ENCODE measurements at places on chromosomes 4 and X. TPM values are rescaled to one million over a fixed set of nuclear protein-coding genes. Genes with fewer than 3 reads are reported as not detected.
A peak's percentile ranks its signal among the peaks of the same experiment; 100 is the strongest.

GRCh38 chr4:127229855-127230608 lies 402.7 kb upstream of the INTU start:
- H3K36me3 ChIP-seq = no peaks in the 10 kb centered on the region
- no peak overlapping the region for H3K4me3 ChIP-seq
- no peaks in the 10 kb centered on the region for H3K4me1 ChIP-seq

GRCh38 chr4:39719804-39720580 lies 22.1 kb downstream of the UBE2K start:
- H3K36me3 ChIP-seq = no peaks in the 10 kb centered on the region
- no peak for DNase-seq
- no peak overlapping the region for H3K4me3 ChIP-seq
- H3K27me3 ChIP-seq = no peaks in the 10 kb centered on the region
- no peak overlapping the region for H3K27ac ChIP-seq

DNA sequence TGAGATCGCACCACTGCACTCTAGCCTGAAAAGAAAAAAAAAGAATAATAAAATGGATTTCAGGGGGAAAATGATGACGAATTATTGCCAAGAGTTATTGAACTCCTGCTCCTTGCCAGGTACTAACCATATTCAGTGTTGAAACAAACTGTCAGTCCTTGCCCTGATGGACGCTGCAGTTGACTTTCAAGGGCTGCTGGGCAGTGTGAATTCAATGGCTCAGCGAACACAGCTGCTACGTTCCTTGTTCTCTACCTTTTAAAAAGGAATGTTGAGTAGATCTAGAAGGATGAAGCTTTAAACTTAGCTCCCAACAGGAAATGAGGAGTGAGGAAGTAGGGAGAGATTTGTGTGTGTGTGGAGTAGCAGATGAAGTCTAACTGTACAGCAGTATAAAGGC lies 2.7 kb downstream of the LIMCH1 start:
- H3K36me3 ChIP-seq = no peaks in the 10 kb centered on the region
- no peak for DNase-seq
- no peak overlapping the region for H3K4me3 ChIP-seq
- peaks cover 28% of the 10 kb centered on the region for H3K4me1 ChIP-seq
- H3K27me3 ChIP-seq = no peaks in the 10 kb centered on the region
- H3K27ac ChIP-seq = peak overlapping the region; percentile 53

- H3K4me3 ChIP-seq = no peak overlapping the region
- H3K36me3 ChIP-seq = no peaks in the 10 kb centered on the region
- H3K27ac ChIP-seq = no peak overlapping the region
- peaks cover 80% of the 10 kb centered on the region for H3K27me3 ChIP-seq
- DNase-seq = no peak
- peaks cover 2% of the 10 kb centered on the region for H3K4me1 ChIP-seq
Observed at GRCh38 chr4:41746440-41747229, 1.9 kb downstream of the PHOX2B start.

DNA sequence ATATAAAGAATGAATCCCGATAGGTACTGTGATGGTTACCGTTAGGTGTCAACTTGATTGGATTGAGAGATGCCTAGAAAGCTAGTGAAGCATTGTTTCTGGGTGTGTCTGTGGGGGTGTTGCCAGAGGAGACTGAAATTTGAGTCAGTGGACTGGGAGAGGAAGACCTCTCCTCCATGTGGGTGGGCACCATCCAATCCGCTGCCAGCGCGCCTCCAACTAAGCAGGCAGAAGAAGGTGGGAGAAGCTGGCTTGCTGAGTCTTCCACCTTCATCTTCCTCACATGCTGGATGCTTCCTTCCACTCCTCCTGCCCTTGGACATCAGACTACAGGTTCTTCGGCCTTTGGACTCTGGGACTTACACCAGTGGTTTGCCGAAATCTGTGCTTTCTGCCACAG lies 40.1 kb downstream of the WFS1 start:
- H3K27me3 ChIP-seq = no peaks in the 10 kb centered on the region
- DNase-seq = no peak
- H3K27ac ChIP-seq = no peak overlapping the region
- no peak overlapping the region for H3K4me3 ChIP-seq

DNA sequence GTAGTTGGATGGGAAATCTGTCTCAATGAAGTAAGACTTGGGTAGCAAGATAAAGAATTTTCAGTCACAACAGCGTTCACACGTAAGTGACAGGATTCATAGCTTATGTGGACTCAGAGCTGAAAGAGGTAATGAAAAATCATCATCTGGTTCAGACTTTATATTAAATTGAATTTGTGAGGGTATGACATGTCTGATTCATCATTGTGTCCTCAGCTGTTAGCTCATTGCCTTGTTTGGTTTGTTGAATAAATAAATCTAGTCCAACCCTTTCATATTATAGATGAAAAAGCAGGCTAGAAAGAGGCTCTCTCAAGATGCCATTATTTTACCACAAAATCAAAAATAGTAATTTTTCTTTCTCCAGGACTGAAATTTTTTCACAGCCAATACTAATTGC lies 2.7 kb upstream of the CYSLTR1 start:
- no peak for DNase-seq
- no peak overlapping the region for H3K27ac ChIP-seq
- H3K27me3 ChIP-seq = no peaks in the 10 kb centered on the region
- no peak overlapping the region for H3K4me3 ChIP-seq
- H3K36me3 ChIP-seq = no peaks in the 10 kb centered on the region
- H3K4me1 ChIP-seq = no peaks in the 10 kb centered on the region

- no peaks in the 10 kb centered on the region for H3K4me1 ChIP-seq
- H3K27me3 ChIP-seq = no peaks in the 10 kb centered on the region
- no peak for DNase-seq
- H3K36me3 ChIP-seq = no peaks in the 10 kb centered on the region
- H3K4me3 ChIP-seq = no peak overlapping the region
Observed at GRCh38 chrX:41758401-41758800, 34.4 kb downstream of the GPR82 start.

DNA sequence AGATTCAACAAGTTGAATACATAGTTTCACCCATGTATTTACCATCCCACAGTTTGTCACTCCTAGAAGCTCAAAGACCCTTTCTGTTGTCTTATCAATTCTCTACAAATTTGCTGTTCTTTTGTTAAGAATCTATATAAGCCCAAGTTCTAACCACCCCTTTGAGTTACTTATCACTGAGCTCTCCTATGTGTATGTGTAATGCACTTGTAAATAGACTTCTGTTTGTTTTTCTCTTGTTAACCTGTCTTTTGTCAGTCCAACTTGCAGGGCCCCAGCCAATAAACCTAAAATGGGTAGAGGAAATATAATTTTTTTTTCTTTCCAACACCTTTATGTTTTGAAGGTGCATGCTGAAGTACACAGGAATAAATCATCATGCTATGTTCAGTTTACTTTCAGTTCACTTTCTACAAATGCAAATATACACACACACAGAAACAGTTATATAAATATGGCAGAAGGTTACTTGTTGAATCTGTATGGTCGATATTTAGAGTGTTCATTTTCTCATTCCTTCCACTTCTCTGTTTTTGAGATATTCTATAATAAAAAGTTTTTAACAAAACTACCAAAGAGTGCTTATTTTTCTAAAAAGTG lies 22.3 kb upstream of the CLOCK start:
- no peaks in the 10 kb centered on the region for H3K4me1 ChIP-seq
- no peak overlapping the region for H3K27ac ChIP-seq
- no peak overlapping the region for H3K4me3 ChIP-seq

- no peaks in the 10 kb centered on the region for H3K4me1 ChIP-seq
- no peak overlapping the region for H3K27ac ChIP-seq
- DNase-seq = no peak
- no peaks in the 10 kb centered on the region for H3K27me3 ChIP-seq
- no peak overlapping the region for H3K4me3 ChIP-seq
Observed at GRCh38 chrX:149274516-149275105, 230.5 kb downstream of the IDS start.

DNA sequence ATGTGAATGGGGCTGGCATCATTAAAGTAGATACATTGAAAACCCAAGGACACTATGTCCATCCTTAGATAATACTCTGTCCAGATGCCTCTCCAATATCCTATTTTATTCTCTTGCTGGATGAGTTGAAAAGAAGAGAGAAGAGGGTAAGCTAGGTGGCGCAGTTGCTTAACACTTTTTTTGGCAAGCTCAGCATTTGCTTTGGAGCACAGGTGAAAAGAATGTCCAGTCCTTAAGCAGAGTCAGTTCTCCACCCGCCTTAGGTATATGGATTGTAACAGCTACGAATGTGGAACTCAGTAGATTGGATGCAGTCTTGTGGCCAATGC lies 208.4 kb downstream of the NWD2 start:
- H3K4me3 ChIP-seq = peak overlapping the region; percentile 52
- H3K4me1 ChIP-seq = peaks cover 6% of the 10 kb centered on the region
- peak overlapping the region; percentile 69 for H3K27ac ChIP-seq
- no peaks in the 10 kb centered on the region for H3K27me3 ChIP-seq
- no peaks in the 10 kb centered on the region for H3K36me3 ChIP-seq

DNA sequence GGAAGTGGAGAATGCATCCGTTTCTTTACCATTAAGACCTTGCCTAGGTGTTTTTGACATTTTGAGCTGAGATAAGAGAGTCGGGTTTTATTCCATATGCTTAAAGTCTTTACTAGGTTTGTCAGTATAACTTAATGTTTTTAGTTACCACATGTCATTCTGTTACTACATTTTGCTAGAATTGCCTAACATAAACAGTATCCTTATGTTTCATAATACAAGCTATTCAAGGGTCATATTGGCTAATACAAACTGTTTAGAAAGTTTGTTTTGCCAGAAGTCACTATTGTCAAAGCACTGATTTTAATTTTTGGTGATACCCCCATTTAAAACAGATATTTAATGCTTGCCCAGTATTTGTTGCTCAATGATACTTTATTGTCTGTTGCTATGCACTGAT lies 427.7 kb upstream of the MAGEB2 start:
- H3K4me3 ChIP-seq = no peak overlapping the region
- H3K4me1 ChIP-seq = no peaks in the 10 kb centered on the region
- no peaks in the 10 kb centered on the region for H3K36me3 ChIP-seq
- no peak for DNase-seq
- H3K27me3 ChIP-seq = no peaks in the 10 kb centered on the region

DNA sequence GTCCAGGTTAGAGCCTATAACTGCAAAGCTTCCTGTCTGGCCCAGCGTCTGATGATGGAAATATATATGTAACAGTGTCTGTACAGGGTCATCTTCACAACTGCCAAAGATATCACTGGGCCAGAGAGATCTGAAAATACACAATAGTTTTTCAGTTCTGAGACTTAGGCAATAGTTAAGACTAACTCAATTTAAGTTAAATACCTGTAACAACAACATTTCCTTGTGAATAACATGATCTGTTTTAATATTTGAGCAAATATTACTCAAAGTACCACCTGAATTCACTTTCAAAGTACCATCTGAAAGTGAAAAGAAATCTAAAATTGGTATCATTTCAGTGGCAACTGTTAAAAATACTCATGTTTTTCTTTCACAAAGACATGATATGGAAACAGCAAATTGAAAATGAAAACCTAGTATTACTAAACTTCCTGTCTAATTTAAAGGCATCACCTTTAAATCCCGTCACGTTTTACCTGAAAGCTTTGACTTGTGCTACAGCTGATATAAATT lies 9.6 kb downstream of the ZAR1 start:
- no peaks in the 10 kb centered on the region for H3K36me3 ChIP-seq
- H3K27ac ChIP-seq = no peak overlapping the region
- H3K4me3 ChIP-seq = no peak overlapping the region
- no peak for DNase-seq
- H3K4me1 ChIP-seq = no peaks in the 10 kb centered on the region
- no peaks in the 10 kb centered on the region for H3K27me3 ChIP-seq

DNA sequence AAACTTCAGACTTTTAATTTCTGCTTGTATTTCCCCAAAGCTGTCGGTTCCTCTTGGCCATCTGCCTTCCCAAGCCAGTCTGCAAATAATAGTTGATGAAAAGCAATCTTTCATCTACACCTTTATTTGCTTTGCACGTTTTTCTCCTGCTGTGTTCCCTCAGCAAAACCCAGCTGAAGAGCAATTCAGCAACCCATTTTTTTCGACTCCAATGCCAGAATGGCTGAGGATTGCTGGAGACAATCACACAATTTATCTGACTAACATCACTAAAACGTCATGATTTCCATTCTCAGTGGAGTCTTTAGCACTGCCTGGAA lies 94.3 kb downstream of the GPRIN3 start:
- no peaks in the 10 kb centered on the region for H3K27me3 ChIP-seq
- H3K4me1 ChIP-seq = no peaks in the 10 kb centered on the region
- no peak for DNase-seq
- no peak overlapping the region for H3K4me3 ChIP-seq

- DNase-seq = no peak
- no peak overlapping the region for H3K27ac ChIP-seq
- no peaks in the 10 kb centered on the region for H3K27me3 ChIP-seq
- no peaks in the 10 kb centered on the region for H3K36me3 ChIP-seq
- H3K4me3 ChIP-seq = no peak overlapping the region
Observed at GRCh38 chr4:30461218-30461617, 259.0 kb upstream of the PCDH7 start.

DNA sequence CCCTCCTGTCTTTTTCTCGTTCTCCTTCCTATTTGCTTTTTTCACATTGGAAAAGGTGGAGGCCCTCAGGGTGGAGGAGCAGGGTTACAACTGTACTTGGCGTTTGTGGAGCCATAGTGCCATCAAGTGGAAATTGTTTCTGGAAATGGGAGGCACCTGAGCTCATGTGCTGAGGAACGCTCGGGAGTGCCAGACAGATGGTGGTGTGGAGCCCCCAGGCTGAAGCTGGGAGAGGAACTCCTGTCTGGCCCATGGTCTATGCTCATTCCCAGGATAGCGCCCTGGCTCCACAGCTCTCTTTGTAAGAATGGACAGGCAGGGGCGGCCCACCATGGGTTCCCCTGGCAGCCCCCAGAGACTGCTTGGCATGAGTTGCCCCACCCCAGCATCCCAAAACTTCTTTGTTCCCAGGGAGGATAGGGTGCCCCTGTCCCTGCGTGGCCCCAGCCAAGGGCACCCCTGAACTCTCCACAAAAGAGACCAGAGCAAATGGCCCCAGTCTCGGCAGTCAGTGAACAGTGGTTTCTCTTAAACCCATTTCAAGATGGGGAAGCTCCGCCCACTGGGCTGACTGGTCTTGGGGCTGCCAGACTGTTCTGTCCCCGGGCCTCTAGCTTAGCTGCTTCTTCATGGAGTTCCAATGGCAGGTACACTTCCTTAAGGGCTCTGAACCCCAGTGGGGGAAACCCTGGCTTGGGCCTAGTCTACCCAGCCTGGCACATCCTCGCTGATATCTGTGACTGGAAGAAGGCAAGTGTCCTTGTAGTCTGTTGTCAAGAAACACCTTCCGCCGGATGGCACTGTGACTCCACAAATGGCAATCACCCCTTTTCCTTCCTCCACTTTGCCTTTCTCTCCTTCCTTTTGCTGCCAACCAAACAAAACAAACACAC lies 70.1 kb downstream of the NBDY start:
- H3K4me1 ChIP-seq = no peaks in the 10 kb centered on the region
- H3K36me3 ChIP-seq = no peaks in the 10 kb centered on the region
- no peaks in the 10 kb centered on the region for H3K27me3 ChIP-seq
- no peak for DNase-seq

- H3K4me1 ChIP-seq = no peaks in the 10 kb centered on the region
- H3K27me3 ChIP-seq = no peaks in the 10 kb centered on the region
- H3K36me3 ChIP-seq = no peaks in the 10 kb centered on the region
- H3K4me3 ChIP-seq = no peak overlapping the region
Observed at GRCh38 chr4:30903502-30904214, 183.5 kb downstream of the PCDH7 start.

GRCh38 chr4:109532182-109532581 lies 27.9 kb upstream of the MCUB start:
- no peaks in the 10 kb centered on the region for H3K27me3 ChIP-seq
- H3K27ac ChIP-seq = no peak overlapping the region
- no peaks in the 10 kb centered on the region for H3K4me1 ChIP-seq
- no peak overlapping the region for H3K4me3 ChIP-seq
- H3K36me3 ChIP-seq = peaks cover 25% of the 10 kb centered on the region
- no peak for DNase-seq

The PDZD4 gene
- 4.7 TPM for polyA plus RNA-seq

The RTL3 gene
- polyA plus RNA-seq = not detected

The KLF8 gene
- polyA plus RNA-seq = 6.1 TPM

The RAB28 gene
- polyA plus RNA-seq = 19.1 TPM

The HERC5 gene
- polyA plus RNA-seq = 4.7 TPM

The NUDT10 gene
- polyA plus RNA-seq = 7.0 TPM

The PLK4 gene
- polyA plus RNA-seq = 0.56 TPM

All from kidney (tissue), 22 donors.